ENCODE measurements at places on chromosomes 2 and 18.

DNA sequence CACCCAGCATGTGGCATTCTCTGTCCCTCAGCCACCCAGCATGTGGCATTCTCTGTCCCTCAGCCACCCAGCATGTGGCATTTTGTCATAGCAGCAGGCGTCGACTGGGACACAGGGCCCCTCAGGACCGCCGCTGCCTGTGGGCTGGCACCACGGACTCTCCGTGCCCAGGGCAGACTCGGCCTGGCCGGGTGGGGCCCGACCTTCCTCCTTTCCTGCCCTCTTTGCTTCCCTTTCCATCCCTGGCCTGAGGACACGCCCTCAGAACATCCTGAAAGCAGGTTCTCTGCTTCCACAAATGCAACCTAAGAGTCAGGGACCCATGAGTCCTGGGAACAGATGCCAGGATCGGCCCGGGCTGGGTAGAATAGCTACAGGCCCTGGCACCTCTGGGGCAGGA lies 291.4 kb upstream of the SALL3 start:
- no peak for DNase-seq

DNA sequence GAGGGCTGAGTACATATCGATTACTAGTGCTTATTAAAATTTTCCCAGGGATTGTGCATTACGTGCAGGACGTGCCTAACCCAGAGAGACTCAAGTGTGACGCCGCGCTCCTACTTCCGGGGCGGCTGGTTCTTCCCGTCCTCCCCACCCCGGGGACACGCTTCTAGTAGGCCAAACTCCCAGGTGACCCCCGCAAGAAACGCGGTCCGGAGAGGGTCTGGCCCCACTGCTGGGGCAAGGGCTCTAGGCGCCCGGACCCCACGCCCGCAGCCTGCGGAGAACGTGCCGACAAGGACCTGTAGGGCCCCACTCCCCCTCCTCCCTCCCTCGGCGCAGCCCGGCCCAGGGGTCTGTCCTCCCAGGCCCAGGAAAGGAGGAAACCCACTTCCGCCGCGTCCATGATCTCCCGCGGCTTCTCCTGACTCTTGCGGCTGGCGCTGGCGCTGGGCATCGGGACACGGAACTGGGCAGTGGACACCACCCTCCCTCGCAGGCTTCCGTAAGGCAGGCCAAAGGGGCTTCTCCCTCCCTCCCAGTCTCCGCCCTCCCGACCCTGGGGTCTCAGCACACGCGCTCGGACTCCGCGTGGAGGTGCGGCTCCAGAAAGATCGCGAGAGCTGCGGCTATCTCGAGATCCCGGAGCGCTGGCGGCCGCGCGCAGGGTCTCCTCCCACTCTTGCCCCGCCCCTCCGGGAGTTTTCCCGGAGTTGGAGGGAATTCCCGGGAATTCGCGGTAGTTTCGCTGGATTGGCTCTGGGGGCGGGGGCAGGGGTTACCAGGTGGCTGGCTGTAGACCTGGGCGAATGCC lies at the start of gene DARS1:
DARS1 (minus strand) TSS at position 609 of the 808 bp plus-strand sequence; CDS start at position 451, 158 bp downstream.
- DNase-seq = peak; percentile 51

DNA sequence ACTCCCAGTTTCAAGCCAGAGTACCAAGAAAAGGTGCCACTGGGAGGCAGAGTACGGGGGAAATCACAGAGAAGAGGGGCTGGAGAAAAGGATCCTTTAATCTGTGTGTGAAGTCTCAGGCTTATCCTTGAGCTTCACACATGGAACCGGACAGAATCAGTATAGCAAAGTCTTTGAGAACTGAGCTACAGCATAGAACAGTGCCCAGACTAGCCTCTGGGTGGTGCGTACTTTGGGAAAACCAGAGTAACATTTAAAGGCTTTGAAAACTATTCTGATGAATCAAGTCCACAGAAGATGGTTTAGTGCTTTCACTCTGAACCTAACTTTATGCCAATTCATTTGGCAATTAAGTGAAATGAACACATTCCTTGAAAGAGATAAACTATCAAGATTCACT lies 83.1 kb downstream of the BABAM2 start:
- no peak for DNase-seq

GRCh38 chr2:236744716-236745115 lies 175.1 kb downstream of the ACKR3 start:
- DNase-seq = no peak

GRCh38 chr18:51028201-51028805 lies 1.7 kb upstream of the SMAD4 start:
- no peak for DNase-seq

GRCh38 chr18:67545681-67546080 lies 29.2 kb upstream of the DSEL start:
- DNase-seq = no peak

DNA sequence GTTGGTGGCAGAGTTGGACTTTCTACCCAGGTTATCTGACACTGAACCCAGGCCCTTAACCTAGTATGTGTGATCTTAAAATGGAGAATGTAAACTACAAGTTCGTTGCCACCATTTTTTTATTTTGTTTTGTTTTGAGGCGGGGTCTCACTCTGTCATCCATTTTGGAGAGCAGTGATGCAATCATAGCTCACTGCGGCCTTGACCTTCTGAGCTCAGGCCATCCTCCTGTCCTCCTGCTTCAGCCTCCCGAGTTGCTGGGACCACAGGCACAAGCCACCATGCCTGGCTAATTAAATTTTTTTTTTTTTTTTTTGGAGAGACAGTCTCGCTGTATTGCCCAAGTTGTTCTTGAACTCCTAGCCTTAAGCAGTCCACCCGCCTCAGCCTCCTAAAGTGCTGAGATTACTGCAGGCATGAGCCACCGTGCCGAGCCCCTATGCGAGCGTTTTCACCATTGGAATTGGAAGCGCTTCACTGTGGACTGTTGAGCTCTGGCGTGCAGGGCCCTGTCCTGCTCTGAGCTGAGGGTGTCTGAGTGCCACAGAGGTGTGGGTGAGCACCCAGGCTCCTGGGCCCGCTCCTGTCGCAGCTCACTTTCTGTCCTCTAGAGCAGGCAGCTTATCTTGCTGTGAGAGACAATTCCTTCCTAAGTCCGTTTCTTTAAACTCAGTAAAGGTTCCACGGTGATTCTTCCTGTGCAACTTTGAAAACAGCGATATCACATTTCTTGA lies 186.9 kb downstream of the LDLRAD4 start:
- DNase-seq = no peak

GRCh38 chr18:37457753-37458152 lies 107.8 kb downstream of the CELF4 start:
- no peak for DNase-seq

- DNase-seq = no peak
Observed at GRCh38 chr2:127128445-127128904, 21.5 kb upstream of the BIN1 start.

GRCh38 chr2:22691666-22692065 lies 693.3 kb upstream of the KLHL29 start:
- DNase-seq = no peak

GRCh38 chr2:121524685-121525425 lies 5.8 kb upstream of the RNU4ATAC start:
- DNase-seq = no peak

- DNase-seq = no peak
Observed at GRCh38 chr18:44119607-44120006, 561.1 kb upstream of the SETBP1 start.

GRCh38 chr2:73823916-73824523 lies 4.7 kb upstream of the STAMBP start:
- DNase-seq = no peak

- no peak for DNase-seq
Observed at GRCh38 chr2:169222665-169223064, 139.7 kb downstream of the LRP2 start.

- no peak for DNase-seq
Observed at GRCh38 chr2:76268902-76269620, 558.3 kb upstream of the GCFC2 start.

- no peak for DNase-seq
Observed at GRCh38 chr18:21701621-21702020, 3.0 kb downstream of the ABHD3 start.

GRCh38 chr2:64296695-64297346 lies 152.6 kb upstream of the PELI1 start:
- no peak for DNase-seq

DNA sequence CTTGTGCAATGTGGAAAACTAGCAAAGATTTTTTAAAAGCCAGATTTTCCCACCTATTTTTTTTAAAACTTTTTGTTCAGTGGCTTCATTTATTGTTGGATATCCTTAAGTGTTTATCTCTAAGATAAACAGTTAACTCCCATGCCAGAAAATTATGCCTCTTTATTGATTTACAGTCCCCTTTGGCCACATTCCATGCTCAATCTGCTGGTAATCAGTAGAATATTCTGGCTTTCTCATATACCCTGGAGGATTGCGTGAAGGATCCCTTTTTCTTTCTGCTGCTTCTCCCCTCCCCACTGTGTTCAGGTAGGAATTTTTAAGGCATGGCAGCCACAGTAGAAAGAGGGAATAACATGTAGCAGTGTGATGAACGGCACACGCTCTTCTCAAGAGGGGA lies 2.6 kb downstream of the GRHL1 start:
- no peak for DNase-seq

DNA sequence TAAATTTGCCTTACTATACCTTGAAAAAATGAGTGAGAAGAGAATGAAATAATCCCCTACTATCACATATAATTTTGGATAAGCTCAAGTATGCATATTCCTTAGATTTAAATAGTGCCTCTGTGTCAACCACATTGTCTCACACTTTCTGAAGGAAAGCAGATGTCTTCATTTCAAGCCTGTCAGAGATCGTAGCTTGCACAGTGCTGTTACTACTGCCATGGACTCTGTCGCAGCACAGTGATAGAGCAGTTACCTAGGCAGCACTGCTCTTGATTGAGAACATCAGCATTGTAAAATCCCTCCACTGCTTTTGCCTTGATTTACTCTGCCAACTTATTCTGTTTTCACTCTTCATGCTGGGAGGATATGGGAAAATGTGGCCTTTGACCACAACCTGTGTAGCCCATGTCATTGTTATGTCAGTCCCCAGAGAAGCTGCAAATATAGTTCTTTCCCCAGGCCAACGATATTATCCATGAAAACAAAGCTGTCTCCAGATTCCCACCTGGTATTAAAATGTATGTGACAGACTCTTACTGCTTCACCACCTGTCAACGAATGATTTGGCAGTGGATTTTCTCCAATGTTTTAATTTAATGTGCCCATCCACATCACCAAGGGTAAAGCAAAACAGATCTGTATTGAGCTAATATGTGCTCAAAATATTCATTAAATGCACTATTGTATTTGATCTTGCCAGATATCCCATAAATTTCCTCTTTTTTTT lies 675.7 kb downstream of the METTL4 start:
- DNase-seq = no peak

DNA sequence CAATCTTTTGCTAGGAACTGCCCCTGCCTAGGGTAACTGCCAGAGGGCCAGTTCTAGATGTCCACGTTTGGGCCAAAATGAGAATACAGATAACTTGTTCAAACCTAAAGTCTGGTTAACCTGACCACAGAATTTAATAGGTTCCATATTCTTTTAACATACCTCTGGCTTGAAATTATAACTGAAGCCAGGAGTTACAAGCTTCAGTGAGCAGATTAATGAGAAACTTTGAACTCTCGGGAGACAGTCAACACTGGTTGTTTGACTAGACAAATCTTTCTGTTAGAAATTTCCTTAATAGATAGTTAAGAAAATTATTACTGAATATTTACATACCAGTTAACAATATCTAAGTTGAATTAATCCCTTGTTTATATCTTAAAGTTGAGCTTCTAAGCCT lies 110.0 kb upstream of the KLF7 start:
- DNase-seq = no peak

GRCh38 chr18:27715751-27716150 lies 461.2 kb downstream of the CDH2 start:
- no peak for DNase-seq
